ENCODE measurements at places on chromosomes 11 and 22.
A peak's percentile ranks its signal among the peaks of the same experiment; 100 is the strongest.

GRCh38 chr11:67662142-67662834, 11.8 kb upstream of the ACY3 start:
- DNase-seq = no peak

GRCh38 chr11:87281496-87281895, 243.8 kb downstream of the TMEM135 start:
- peak; percentile 45 for DNase-seq

GRCh38 chr11:42960521-42961088, 351.2 kb upstream of the API5 start:
- DNase-seq = no peak

GRCh38 chr22:20011993-20012740, 4.5 kb downstream of the ARVCF start:
- no peak for DNase-seq

DNA sequence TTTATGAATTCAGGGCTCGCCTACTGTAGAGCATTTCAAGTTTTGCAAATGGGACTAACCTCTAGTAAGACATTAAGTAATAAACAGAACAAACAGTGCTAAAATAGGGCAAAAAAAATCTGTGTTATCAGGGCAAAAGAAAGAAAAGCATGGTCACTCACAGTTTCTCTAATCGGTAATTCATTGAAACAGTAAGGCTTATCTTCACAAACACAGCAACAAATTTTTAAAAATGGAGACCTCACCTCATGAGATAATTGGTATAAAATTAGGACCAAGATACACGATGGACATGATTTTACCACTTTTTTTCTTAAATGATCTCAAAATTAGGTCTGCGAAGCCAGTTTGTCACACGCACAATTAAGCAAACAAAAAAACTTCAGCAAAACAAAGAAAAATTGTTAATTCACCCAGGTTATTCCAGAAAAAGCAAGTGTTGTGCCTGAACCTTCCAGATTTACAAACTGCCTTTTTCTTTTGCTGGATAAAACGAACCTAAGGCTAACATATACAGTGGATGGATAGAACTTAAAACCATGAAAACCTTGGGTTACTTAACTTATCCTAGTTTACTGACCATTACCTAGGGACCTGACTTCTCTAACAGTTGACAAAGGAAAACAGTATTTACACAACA, 1.4 kb downstream of the TMEM123 start:
- DNase-seq = no peak

DNA sequence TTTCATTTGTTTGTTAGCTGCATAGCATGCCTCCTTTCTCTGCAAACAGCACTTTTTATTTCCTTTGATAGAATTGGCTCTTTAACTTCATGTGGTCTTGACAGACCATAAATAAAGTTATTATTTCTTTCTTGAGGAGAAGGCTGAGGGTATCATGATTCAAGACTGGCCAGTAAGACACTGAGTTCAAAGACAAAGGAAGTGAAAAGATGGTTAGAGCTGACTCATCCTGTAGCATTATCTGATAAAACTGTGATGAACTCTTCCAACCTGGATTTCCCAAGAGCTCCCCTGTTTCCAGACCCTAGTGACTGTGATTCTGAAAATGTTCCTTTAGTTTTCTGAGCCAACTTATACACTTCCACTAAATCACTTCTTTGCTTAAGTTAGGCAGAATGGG, 179.3 kb upstream of the FAT3 start:
- DNase-seq = no peak
